SW 1271 (cell line): ENCODE measurements at places on chromosomes 6 and 20.

DNA sequence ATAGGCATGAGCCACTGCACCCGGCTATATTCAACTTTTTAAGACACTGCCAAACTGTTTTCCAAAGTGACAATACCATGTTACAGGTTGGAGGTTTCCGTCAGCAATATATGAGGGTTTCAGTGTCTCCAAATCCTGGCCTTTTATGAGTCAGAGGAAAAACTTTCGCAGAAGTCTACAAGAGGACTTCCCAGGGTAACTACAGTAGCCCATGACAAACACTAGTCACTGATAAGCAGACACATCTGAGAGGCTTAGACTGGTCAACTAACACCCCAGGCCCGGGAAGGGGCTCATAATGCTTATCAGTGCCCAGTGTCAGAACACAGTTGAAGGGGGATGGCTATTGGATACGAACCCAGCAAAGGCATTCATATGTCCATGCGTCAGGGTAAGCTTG, 85.4 kb downstream of the SOX4 start:
- peak; percentile 12 for DNase-seq

- DNase-seq = no peak
Measured at GRCh38 chr20:41425180-41425884, 58.7 kb upstream of the EMILIN3 start.

DNA sequence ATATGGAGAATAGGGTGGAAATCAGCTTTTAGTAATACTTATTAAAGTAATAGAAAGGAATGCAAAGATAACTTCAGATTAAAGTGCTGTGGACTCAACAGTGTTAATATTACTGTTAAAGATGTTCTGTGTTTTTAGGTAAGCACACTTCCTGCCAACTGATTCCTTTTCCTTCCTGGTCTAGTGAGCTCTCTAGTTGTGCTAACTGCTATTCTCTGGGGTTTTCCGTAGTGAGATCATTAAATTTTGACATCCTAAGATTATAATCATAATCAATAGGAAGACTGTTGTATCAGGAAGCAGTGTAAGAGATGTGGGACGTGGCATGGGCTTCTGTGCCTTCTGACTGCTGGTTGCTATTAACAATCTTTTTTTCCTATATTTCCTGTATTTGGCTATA, 1.2 kb upstream of the TMEM217 start:
- no peak for DNase-seq

DNA sequence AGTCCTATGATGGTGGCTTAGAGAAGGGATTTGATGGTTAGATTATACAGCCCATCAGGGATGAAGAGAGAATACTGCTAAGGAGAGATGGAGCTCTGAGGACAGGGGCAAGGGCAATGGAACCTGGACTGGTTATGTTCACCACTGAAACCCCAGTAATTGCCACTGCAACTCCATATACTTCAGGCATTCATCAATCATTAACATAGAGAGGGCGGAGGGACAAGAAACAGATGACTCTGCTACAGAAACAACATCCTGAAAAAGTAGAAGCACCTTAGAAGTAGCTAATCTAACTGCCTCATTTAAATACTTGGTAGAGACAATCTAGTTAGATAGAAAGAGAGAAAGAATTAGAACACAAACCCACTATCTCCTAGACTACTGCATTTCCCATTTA, 89.8 kb downstream of the MDN1 start:
- no peak for DNase-seq

DNA sequence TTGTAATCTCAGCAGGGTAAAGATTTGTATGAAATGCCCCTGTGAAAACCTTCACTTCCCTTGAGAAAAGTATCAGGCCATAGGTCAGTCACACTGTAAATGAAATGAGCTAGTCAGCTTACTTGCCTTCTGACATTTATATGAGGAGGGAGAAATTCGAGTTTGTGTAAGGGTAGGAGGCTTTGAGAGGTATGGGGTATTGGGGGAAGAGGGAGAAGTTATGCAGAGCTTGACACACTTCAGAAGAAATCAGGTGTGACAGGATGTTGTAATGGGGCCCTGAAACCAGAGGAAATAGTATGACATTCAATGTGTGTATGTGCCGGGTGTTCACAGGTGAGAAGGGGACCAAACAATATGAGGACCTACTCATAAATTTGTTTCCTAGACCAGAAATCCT, 64.2 kb upstream of the CCN6 start:
- DNase-seq = no peak

DNA sequence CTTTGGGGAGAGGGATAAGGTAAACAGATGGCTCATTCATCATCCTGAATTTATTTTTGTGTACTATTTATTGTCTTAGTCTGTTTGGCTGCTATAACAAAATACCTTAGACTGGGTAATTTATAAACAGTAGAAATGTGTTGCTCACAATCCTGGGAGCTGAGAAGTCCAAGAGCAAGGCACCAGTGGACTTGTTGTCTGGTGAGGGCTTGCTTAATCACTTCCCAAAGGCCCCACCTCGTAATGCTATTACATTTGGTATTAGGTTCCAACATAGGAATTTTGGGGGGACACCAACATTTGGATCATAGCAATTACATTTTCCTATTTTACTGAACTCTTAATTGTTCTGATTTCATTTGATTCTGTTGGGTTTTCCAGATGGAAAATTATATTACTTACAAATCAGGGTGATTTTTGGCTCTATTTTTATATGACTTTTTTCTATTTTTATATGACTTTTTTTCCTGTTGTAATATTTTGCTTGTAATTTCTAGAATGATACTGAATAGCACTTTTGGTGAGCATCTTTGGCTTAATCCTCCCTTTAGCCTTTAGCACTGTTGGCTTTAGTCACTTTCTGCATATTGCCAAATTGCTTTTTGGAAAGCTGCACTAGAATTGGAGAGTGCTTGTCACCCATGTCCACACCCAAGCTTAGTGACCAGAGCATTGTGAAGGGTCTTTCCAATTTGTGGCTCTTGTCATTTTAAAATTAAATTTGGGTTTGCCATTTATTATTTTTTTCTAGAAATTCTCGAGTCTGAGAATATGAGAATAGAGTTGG, 43.7 kb upstream of the TULP4 start:
- no peak for DNase-seq

DNA sequence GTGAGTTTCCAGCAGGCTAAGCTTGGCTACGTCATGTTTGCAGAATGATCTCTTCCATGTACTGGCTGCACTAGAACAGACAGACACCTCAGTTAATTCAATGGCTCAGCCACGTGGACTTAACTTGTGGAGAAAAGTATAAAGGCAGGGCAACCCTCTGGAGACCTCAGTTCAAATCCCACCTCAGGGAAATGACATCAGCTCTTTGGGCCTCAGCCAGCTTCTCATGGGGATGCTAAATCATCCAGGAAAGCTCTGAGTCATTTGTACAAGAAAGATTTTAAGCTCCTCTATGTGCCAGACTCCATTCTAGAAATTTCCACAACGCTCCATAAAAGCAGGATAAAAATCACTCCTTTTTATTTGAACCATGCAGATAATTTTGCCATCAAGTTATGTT, 128.5 kb upstream of the SALL4 start:
- DNase-seq = no peak

DNA sequence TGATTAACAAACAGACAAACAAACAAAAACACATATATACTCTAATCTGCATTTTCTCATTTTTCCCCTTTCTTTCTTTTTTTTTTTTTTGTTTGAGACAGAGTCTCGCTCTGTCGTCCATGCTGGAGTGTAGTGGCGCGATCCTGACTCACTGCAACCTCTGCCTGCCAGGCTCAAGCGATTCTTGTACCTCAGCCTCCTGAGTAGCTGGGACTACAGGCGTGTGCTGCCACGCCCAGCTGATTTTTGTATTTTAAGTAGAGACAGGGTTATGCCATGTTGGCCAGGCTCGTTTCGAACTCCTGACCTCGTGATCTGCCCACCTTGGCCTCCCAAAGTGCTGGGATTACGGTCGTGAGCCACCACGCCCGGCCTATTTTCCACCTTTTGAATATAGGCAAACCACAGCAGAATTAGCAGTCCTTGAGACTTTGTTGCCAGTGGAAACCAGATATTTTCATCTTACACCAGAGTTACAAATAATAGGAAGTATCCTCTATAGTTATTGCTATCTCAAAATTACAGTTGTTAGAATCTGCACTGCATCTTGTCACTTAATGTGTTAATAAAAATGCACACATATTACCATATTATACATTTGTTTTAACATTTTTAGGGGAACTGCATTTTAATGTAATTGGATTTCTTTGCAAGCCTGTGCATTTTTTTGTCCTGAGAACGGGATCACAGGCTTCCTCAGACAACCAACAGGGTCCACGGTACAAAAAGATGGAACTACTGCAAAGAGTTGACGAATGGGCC, 208.2 kb upstream of the ZNF217 start:
- no peak for DNase-seq

GRCh38 chr6:143527677-143528076, 16.2 kb upstream of the FUCA2 start:
- no peak for DNase-seq

GRCh38 chr6:141252828-141253608, 879.7 kb upstream of the GJE1 start:
- DNase-seq = no peak

DNA sequence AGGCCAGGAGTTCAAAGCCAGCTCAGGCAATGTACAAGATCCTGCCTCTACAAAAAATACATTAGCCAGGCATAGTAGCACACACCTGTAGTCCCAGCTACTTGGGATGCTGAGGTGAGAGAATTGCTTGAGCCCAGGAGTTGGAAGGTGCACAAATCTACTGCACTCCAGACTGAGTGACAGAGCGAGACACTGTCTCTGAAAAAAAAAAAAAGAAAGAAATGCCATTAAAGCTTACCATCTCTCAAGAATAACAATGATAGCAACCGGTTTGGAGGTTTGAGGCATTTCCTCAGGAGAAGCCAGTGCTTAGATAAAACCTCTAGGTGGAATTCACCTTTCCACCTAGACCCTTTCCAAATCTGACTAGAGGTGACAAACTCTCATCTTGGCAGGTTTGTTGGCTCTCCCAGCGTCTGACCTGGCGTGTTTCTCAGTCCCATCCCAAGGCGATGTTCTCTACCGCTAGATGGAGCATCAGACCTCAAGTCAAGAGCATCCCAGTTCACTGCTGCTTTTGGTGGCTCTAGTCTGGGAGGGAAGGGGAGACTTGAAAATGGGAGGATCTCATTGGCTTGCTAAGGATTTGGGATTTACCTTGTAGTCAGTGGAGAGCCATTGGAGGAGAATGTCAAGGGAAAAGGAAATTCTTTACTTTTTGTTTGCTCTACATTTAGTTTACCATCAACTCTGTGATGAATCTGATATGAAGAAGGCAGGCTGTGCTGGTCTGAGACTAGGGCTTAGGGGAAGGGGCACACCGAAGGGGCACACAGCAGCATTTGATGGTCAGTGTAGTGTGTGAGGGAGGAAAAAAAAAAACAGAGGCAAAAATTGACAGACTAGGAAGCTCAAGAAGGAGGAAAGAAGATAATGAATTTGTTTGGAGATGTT, 67.9 kb downstream of the NCOA7 start:
- DNase-seq = peak; percentile 48

DNA sequence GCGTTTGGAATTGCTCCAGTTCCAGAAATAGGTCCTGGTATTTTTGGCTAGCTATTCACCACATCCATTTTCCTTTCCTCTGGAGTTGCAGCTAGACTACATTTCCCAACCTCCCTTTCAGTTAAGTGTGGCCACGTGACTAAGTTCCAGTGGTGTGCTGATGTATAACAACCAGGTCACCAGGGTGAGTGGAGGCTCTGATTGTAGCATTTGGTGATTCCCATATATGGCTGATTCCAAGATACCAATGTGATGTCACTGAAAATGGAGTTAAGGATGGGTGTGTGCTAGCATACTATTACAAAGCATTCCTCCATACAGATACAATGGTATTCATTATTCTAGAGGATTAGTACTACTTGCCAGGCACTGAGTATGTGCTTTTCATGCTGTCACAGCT, 49.7 kb upstream of the STK35 start:
- DNase-seq = no peak

GRCh38 chr6:160077526-160077925, 44.1 kb upstream of the SLC22A1 start:
- DNase-seq = no peak

DNA sequence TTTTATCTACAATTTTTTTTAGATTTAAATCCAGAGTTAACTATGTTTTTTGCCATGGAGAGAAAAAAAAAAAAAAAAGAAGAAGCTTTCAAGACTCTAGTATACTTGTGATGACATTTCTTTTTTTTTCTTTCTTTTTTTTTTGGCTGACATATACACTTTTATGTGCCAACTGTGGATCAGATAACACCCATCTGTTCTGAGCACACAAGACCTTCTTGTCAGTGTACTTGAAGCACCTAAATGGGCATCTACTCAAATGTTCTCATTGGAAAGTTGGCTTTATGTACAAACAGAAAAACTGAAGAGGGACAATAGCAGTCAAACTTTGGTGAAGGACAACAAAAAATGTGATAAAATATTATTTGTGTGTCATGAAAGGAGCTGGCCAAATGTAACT, 904.5 kb downstream of the GRIK2 start:
- DNase-seq = no peak

GRCh38 chr20:33993576-33994221, at the start of gene RALY:
Gene RALY, plus strand, starts transcription at chr20:33993911. Its CDS starts 78,164 bp downstream, at chr20:34072075.
- no peak for DNase-seq

DNA sequence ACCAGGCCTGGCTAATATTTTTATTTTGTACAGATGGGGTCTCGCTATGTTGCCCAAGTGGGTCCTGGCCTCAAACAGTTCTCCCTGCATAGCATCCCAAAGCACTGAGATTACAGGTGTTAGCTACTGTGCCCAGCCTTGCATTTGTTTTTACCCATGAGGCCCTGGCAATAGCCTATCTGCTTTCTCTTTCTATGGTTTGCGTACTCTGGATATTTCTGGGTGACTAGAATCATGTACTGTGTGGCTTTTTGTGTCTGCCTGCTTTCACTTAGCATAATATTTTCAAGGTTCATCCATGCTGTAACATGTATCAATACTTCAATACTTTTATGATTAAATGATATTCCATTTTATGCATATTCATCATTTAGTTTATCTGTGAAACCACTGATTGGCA, 451.7 kb downstream of the GRIK2 start:
- no peak for DNase-seq

- DNase-seq = no peak
Measured at GRCh38 chr6:127538750-127539264, 19.7 kb upstream of the MTCL3 start.

DNA sequence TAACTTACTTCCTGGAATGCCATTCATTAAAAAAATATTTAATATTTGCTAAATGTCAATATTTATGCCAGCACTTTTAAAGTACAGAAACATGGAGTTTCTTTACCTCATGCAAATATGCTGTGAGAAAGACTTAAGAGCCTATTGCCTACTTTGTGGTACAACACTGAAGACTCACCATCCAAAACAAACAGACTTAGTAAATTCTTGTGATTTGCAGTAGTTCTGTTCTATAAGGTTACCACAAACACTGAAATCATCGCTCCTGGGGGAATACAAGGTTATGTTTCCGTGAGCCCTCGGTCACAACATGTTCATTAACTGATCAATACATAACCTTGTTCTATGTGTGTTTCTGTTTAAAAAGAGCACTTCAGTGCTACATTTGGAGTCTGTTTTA, 78.3 kb downstream of the ATG5 start:
- no peak for DNase-seq

DNA sequence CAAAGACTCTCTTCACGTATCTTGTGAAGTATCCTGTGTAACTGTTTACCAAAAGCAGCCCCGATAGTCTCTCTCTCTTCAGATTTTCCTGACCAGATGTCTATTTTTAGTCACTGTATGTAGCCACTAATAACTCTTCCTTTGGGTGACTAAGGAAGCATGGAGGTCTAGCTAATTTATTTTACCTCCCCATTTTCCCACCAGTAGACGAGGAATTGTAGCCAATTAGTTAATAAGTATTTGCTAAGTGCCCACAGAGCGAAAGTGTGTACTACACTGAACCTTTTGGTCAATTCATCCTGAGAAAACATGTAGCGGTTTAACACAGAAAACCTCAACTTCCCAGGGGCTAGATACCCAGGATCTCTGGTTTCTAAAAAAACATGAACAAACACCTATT, 180.6 kb downstream of the TBX18 start:
- DNase-seq = no peak
